ENCODE measurements at places on chromosomes 16 and 17.

GRCh38 chr17:61196799-61197198 is 202.8 kb upstream of the TBX2 start:
- no peak for DNase-seq

- DNase-seq: no peak
Observed at GRCh38 chr17:75707079-75707571, 14.1 kb upstream of the ITGB4 start.

- DNase-seq: no peak
Observed at GRCh38 chr17:39709998-39710964, 10.4 kb downstream of the ERBB2 start.

DNA sequence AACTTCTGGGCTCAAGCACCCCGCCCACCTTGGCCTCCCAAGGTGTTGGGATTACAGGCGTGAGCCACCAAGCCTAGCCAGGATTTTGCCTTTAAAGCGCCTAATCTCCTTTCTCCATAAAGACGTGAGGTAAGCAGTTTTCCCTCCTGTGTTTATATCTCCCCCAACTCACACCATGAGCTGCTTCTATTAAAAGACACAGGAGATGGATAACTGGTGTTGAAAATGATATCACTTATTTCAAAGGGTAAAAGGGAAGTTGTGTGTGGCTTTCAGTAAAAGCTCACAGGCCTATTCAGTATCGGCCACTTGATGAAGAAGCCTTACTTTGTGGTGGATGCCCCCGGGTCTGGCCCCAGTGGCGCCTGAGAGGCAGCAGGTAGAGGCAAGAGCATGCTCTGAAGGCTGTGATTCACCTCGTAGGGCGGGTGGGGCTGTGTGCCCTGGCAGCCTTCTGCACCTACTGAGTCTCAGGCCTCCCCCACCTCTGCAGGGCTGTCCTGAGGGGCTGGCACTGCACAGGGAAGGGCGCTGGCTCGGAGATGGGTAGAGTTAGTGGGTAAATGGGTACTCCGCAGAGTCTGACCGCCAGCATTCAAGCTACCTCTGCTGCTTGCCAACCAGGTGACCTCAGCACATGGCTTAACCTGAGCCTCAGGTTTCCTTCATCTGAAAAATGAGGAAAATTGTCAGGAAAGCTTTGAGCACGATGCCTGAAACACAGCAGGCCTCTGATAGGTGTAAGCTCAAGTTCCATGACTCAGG is 146.8 kb downstream of the CLEC16A start:
- no peak for DNase-seq

GRCh38 chr16:84774810-84775209 is 45.0 kb upstream of the CRISPLD2 start:
- DNase-seq: no peak

- no peak for DNase-seq
Observed at GRCh38 chr17:19275457-19276127, 38.4 kb downstream of the EPN2 start.

- no peak for DNase-seq
Observed at GRCh38 chr17:59330053-59330942, 1.2 kb upstream of the YPEL2 start.

DNA sequence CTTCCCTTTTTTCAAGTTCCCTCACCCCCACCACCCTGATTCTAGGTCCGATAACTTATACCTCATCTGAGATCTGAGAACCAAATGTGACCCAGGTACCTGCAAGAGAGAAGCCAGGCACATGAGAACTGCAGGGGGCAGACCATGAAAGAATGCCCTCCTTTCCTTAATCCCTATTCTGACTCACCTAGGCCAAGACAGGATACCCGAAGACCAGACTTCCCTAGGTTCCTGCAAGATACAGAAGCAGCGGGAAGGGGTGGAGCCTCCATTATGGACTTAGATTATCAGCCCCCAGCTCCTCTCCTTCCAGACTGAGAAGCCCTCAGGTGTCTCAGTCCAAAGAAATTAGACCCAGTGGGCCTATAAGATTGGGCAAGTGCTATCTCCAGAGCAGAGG is 2.1 kb downstream of the KCNAB3 start:
- no peak for DNase-seq

GRCh38 chr16:30184891-30185682 is 1.7 kb downstream of the CORO1A start:
- DNase-seq: no peak

- DNase-seq: no peak
Observed at GRCh38 chr17:57588086-57588485, 157.0 kb downstream of the CCDC182 start.

GRCh38 chr16:87608400-87608985 is 6.2 kb downstream of the JPH3 start:
- DNase-seq: peak; percentile 31

GRCh38 chr17:45290269-45290765 is 26.5 kb downstream of the MAP3K14 start:
- no peak for DNase-seq

DNA sequence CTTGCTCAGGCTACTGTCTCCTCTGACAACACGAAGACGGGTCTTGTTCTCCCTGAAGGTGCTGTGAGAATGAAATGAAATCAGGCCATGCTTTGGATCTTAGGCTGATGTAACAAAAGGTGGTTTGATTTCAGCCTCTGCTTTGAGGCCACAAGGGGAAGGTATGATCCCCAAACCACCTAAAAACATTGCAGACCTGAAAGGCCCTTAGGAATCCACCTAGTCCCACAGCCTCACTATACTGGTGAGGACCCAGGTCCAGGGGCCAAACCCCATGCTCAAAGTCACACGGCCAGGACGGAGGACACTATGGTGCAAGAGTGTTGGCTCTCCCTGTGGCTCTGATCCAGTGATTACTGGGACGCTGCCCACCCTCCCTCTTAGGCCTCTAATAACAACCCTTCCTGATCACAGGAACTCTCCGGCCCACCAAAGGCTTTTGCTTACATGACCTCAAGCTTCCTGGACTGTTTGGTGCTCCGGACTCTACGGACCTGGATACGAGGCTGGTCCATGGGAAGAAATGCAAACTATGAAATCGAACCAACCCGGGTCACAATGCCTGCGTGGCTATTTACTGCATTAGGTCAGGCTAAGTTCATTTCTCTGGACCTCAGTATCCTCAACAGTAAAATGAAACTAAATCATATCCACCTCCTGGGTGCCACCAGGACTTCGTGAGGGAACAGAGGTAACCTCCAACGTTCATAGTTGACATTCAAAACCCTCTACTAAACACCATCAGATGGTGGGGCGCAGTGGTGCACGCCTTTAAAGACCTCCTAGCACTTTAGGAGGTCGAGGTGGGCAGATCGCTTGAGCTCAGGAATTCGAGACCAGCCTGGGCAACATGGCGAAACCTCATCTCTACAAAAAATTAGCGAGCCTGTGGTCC is 1.5 kb downstream of the TRIM25 start:
- peak; percentile 16 for DNase-seq

DNA sequence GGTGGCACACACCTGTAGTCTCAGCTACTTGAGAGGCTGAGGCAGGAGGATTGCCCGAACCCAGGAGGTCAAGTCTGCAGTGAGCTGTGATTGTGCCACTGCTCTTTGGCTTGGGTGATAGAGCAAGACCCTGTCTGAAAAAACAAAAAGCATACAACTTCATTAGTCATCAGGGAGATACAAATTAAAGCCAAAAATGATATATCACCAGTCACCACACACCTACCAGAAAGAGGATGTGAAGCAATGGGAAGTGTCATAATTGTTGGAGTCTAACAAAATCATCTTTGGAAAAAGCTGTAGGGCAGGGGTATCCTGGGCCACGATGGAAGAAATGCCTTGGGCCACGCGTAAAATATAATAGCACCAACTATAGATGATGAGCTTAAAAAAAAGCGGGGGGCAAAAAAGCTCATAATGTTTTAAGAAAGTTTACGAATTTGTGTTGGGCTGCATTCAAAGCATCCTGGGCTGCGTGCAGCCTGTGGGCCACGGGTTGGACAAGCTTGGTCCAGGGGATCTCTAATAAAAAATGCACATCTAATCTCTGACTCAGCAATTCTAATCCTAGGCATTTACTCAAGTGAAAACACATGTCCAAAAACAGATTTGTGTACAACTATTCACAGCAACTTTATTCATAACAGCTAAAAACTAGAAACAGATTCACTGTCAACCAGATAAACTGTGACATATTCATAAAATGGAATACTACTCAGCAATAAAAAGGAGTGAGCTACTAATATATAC is 65.9 kb downstream of the HIC1 start:
- no peak for DNase-seq

DNA sequence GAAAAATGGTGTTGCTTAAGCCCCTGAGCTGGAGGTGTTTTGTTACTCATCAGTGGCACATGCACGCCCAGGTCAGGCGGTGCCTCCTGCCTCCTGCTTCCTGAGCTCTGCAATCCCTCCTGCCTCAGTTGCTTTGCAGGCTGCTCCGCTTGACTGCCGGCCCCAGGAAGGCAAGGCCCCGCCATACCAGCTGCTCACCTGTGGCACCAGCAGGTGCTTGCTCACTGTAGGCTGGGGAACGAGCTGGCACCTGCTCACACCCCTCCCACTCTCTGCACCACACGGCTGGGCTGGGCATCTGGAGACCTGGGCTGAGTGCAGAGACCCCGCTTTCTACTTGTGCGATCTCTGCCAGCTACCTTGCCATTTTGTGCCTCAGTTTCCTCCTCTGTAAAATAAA is 200.2 kb downstream of the RBFOX3 start:
- DNase-seq: no peak

- DNase-seq: no peak
Observed at GRCh38 chr17:80898716-80899115, 92.9 kb upstream of the CHMP6 start.

DNA sequence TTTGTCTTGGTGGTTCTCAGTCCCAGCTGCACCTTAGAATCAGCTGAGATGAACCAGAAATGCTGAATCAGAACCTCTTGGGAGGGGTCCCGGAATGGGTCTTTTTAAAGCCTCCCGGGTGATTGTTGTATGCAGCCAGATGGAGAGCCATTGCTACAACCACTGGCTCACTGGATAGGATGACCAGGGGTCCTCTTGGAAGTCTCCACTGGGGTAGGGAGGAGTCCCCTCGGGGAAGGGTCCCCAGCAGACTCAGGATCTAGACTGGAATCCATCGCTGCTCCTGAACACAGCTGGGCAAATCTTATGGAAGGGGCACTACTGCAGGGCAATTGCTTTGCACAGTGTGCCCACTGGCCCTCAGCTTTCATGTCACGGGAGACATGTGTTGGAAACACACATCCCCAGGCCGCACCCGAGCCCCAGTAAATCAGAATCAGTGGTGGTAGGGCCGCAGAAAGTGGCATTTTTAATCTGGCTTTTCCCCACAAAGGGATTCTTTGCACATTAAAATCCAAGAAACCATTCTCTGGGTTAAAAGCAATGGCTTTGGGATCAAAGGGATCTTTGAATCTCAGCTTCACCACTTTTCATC is 117.3 kb downstream of the IRX5 start:
- no peak for DNase-seq

DNA sequence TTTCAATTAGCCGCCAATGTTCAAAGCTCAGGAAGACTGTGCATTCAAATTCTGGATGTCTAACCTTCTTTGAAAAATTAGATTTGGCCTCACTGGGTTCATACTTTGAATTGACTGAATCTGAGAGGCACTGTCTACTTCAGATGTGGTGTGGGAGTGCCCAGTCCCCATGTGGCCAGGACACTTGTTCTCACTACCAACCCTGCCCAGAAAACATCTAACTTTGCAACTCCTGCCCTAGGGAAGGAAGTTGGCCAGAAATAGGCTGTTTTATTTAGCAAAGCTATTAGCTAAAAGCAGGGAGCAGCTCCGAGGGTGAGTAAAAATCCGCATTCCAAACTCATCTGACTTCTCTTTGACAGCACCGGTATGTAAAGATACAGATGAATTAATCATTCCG is 86.3 kb downstream of the XYLT1 start:
- no peak for DNase-seq

DNA sequence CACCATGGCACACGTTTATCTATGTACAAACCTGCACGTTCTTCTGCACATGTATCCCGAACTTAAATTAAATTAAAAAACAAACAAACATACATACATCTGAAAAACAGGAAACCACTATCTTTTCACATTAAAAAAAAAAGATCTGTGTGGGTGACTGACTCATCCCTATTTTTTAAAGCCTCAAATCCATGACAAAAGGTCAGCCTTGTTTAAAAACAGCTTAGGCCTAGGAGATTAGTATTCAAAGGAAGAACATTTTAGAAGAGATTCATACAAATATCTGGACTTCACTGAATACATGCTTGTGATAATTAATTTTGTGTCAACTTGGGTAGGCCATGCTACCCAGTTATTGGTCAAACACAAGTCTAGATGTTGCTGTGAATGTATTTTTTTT is 4.7 kb upstream of the PRKAR1A start:
- DNase-seq: no peak

Measured in KG1 (cell line).